ENCODE measurements at places on chromosomes 1 and 21. TPM values are rescaled to one million over a fixed set of nuclear protein-coding genes. Genes with fewer than 3 reads are reported as not detected.

Gene KLHDC9
- 7.6 TPM for total RNA-seq

Gene AIRE
- total RNA-seq: not detected

Gene AGT
- total RNA-seq: 0.16 TPM

Gene AMY2A
- not detected for total RNA-seq

Gene KISS1
- total RNA-seq: not detected

Gene PTAFR
- total RNA-seq: not detected

Data from cardiac atrium fibroblast (primary cell).